ENCODE measurements at places on chromosomes 3 and 15. TPM values are rescaled to one million over a fixed set of nuclear protein-coding genes. Genes with fewer than 3 reads are reported as not detected.

The IL5RA gene
- 0.02 TPM for polyA plus RNA-seq

The FGF7 gene
- polyA plus RNA-seq = 4.3 TPM

The AADACL2 gene
- 0.33 TPM for polyA plus RNA-seq

The PPP1R14D gene
- 0.21 TPM for polyA plus RNA-seq

The ADAMTS9 gene
- 3.3 TPM for polyA plus RNA-seq

The CACNA1D gene
- polyA plus RNA-seq = 0.61 TPM

The SPSB4 gene
- polyA plus RNA-seq = 0.04 TPM

The FBLN2 gene
- polyA plus RNA-seq = 6.0 TPM

The SRPRB gene
- 32.6 TPM for polyA plus RNA-seq

The UBA3 gene
- 30.7 TPM for polyA plus RNA-seq
